ENCODE measurements at places on chromosomes 4 and X. TPM values are rescaled to one million over a fixed set of nuclear protein-coding genes. Genes with fewer than 3 reads are reported as not detected.

IRS4 gene
- total RNA-seq, result not detected

MGAT4D gene
- not detected for total RNA-seq

JADE3 gene
- 6.7 TPM for total RNA-seq

GLRB gene
- 23.1 TPM for total RNA-seq

ZNF732 gene
- 0.13 TPM for total RNA-seq
